Posterior cingulate gyrus (tissue), 11 donors: ENCODE measurements at places on chromosomes 7 and 10.

DNA sequence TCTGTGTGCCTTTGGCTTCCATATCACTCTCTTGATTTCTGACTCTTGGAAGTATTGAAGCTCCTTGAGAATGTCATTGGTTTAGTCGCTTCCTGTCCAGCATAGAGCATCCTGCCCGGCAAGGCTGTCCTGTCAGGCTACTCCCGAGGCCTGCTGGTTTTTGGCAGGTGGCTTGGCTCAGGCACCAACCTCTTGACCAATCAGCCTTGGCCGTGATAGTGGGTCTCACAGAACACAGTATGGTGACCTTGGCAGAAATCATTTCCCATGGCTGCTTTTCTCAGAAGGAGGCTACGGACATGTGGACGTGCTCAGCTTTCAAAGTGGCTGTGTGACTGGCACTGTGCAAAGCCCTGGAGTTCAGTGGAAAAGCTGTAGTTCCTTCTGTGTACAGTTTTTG lies 516.9 kb downstream of the REEP3 start:
- no peak for DNase-seq

GRCh38 chr10:126331101-126331500 lies 57.2 kb downstream of the ADAM12 start:
- no peak for DNase-seq

DNA sequence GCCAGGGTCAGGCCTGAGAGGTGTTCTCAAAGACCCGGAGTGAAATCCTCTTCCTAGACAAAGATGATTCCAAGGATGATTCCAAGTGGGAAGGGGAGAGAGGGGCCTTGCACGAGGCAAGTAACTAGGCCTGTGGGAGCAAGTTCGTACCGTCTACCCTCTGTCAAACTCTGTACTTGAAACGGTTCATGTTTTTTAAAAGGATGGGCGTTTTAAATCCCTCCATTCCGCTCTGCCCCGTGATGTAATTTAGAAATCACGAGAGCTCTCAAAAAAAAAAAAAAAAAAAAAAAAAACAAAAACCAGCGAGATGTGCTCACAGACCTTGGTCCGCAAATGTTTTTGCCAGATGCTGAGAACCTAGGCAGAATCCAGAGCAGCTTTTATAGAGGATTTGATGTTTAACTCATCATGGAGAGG lies 114.7 kb upstream of the CARD11 start:
- no peak for DNase-seq

DNA sequence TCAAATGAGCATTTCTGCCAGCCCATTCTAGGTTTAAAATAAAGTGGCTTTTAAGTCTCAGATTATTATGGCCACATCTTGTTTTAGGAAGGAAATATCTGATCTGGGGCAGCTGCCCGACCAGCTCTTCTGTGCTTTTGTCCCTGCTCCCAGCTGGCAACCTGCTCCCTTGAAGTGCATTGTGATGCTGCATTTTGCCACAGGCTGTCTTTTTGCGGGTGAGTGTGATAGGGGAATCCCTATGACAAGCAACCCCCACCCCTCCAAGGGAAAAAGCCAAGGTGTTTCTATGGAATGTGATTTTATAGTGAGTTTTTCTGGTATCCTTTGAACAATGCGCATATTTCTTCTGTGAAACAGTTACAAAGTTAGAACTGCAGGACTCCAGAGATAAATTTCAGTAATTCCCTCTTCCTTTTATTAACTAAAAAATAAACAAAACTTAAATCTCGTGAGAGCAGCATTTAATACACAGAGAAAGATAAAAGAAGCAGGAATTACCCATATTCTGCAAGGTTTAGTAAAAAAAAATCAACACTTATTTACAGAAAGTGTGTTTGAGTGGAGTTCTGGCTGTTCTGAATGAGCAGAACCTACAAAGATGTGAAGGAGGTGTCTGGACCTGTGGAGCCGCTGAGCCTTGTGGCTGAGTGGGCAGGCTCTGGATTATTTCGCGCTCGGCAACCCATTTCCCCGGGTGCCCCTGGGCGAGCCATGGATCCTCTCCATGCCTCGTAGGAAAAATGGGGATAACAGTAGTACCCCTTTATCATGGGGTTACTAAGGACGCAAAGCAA lies 10.1 kb upstream of the HPS1 start:
- DNase-seq, result no peak

- peak; percentile 45 for DNase-seq
Observed at GRCh38 chr10:6918305-6918704, 338.2 kb upstream of the PRKCQ start.

DNA sequence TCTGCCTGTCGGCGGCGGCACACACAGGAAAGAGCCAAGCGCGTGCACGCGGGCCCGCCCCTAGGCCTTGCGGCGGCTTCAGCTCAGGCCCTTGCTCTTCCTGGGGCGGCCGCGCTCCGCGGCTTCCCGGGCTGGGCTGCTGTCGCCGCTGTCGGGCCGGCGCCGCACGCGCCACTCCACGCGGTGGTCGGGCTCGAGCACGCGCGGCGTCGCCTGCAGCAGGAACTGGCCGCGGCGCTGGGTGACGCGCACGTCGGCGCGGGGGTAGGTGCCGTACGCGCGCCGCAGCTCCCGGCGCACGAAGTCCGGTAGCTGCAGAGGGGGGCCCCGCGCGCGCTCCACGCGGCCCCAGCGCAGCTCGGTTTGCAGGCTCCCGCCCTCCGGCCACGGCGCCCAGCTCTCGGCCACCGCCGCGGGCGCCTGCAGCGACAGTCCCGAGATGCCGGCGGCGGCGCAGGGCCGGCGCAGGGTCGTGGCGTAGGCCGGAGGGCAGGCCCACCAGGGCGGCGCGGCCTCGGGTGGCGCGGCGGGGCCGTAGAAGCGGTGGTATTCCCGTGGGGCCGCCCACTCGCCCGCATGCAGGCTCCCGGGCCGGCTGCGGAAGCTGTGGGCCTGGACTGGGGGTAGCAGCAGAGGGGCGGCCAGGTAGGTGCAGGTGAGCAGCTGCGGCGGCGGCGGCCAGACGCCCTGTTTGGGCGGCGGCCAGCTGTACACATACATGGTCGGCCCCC lies 804 bp downstream of the C10orf95 start:
- DNase-seq, result peak; percentile 74

DNA sequence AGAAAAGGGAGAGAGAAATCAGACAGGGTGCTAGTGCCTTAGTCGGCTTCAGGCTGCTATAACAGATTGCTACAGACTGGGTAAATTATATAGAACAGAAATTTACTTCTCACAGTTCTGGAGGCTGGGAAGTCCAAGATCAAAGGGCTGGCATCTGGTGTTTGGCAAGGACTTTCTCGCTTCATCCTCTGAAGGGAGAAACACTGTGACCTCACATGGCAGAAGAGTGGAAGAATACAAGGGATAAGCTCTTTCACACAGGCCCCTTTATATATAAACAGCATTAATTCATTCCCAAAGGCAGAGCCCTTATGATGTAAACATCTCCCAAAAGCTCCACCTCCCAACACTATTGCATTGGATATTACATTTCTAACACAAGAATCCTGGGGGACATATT lies 235.5 kb upstream of the INHBA start:
- no peak for DNase-seq

DNA sequence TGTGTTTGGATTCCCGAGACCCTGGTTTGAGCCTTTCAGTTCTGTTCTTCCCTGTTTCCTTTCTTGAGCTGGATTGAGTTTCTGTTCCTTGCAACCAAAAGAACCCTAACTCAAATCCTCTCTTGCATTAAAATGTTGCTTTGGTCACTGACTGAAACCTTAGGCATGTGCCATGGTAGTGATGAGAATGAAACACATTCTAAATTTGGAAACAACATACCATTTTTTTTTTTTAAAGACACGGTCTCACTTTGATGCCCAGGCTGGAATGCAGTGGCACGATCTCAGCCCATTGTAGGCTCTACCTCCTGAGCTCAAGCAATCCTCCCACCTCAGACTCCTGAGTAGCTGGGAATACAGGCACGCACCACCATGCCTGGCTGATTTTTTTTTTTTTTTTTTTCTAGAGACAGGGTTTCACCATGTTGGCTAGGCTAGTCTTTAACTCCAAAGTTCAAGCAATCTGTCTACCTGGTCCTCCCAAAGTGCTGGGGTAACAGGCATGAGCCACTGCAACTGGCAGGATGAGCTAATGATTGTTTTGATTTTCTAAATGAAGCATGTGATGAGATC lies 8.4 kb downstream of the THAP5 start:
- no peak for DNase-seq

DNA sequence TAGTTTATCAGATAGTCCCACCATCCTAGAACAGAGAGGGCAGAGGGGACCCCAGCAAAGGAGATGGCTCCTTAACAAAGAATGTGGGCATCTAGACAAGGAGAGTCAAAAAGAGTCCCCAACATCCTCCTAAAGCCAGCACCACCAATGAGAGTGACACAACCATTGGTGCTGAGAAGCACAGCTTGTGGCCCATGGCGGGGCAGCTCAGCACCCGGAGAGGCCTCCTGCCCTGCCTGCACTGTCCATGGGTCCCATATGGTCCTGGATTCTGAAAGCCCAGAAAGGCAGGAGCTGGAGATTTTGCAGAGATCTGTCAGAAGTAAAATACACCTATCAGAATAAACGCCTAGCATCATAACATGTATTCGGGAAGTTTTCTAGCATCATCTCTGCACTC lies 311.8 kb upstream of the ZNF32 start:
- no peak for DNase-seq

DNA sequence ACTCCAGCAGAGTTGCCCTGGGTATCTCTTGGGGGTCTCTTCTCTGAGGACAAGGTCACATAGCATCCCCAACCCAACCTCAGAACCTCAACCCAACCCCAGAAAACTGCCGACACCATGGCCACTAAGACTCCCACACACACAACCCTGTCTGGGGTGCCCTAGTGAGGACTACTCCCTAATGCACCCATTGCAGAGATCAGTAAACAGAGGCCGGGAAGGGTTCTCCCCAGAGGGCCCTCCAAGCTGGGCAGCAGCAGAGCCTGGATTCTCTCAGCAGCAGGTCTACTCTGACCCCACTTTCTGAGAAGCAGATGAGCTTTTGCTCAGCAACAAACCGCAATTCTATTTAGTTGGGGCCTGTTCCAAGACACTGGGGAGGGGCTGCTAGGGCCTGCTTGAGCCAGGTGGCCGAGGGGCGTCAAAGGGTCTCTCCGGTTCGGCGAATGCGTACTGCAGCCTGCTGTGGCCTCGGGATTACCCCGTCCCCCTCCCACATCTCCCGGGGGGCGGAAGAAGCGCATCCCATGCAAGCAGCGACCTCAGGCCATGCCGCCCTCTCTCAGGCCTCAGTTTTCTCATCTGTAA lies 828 bp downstream of the OGDHL start:
- DNase-seq, result no peak

- no peak for DNase-seq
Observed at GRCh38 chr10:34715511-34716187, 99.4 kb downstream of the PARD3 start.

GRCh38 chr7:90276033-90276728 lies 31.2 kb downstream of the CFAP69 start:
- no peak for DNase-seq

- DNase-seq, result no peak
Observed at GRCh38 chr7:54778696-54779540, 19.9 kb upstream of the SEC61G start.

GRCh38 chr7:35550831-35551230 lies 144.1 kb downstream of the HERPUD2 start:
- no peak for DNase-seq

DNA sequence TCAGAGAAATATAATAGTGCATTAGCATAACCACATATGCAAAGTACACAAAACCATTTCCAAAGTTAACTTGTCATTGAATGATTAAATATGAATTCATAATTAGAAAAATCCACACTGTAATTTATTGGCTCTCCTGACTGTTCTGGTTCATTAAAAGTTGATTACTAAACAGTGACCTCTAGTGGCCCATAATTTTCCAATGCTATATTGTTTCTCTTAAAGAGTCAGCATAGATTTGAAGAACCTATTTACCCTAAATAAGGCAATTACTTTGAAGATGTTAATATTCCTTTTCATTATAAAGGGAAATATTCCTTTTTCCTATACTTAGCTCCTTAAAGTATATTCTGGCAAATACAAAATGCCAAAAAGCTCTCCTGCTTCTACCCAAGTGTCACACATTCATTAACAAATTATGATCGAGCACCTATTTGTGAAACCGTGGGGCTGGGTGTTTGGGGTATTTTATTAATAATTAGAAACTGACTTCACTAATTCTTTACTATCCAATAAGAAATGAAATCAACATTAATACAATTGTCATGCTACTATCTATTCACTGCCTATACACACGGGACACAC lies 86.2 kb downstream of the HIBADH start:
- no peak for DNase-seq

GRCh38 chr10:118033905-118034304 lies 12.8 kb downstream of the RAB11FIP2 start:
- no peak for DNase-seq

DNA sequence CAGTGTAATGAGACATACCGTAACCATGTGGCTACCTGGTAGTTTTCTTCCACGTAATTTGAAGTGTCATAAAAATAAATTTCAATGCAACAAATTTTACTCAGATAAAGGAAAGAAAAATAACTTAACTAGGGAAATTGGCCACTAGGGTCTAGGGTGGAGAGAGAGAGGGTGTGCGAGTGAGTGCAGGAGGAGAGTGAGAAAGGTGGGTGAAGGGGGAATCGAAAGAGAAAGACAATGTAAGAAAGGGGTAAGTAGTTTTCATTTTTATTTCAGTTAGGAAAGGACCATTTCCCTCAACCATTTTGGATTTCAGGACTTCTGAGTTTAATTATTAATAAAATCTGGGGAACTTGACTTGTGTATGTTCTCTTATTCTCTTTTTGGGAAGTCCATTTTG lies 27.7 kb upstream of the GLI3 start:
- DNase-seq, result no peak

DNA sequence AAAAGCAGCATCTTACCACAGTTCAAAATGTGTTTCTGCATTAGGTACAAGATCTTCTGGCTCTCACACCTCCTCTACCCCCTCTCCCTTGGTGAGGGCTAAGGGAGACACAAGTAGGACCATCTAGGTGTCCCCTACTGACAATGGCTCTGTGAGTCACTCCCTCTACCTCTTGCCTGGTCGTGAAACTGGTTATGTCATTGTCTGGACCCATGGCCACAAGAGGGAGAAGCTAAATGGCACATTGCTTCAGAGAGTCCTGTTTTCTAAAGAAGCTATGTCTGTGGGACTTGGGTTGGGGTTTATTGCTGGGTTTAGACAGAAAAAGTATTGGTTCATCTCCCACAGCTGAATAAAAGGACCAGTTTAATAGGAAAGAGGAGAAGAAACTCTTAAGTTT lies 4.0 kb upstream of the PLXNA4 start:
- no peak for DNase-seq

GRCh38 chr10:4945766-4946717 lies 17.2 kb upstream of the AKR1C1 start:
- DNase-seq, result no peak

GRCh38 chr7:88638583-88638982 lies 120.9 kb upstream of the ZNF804B start:
- no peak for DNase-seq

GRCh38 chr7:121123032-121123431 lies 134.5 kb downstream of the CPED1 start:
- no peak for DNase-seq

DNA sequence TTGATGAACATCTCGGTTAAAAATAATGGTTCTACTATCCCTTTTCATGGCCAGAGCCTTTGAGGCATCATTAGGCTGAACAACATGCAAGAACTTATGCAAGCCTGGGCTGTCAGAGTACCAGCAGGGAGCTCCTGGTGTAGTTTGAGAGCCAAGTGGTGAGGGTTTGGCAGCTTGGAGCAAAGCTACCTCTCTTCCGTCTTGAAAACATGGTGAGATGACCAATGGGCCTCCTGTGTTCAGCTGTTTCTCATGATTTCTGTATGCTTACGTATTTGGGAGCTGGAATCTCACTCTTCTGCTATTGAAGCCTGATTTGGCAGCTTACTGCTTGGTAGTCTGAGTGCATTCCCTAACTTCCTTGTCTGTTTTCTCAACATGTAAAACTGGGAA lies 150.4 kb downstream of the CXCL12 start:
- DNase-seq, result no peak
